Activated CD4-positive, CD25-positive, alpha-beta regulatory T cell treated with anti-CD3 and anti-CD28 coated beads, Interleukin-2, amount 50 U/mL, for 24 hours (primary cell): ENCODE measurements at places on chromosomes 7 and 10.

DNA sequence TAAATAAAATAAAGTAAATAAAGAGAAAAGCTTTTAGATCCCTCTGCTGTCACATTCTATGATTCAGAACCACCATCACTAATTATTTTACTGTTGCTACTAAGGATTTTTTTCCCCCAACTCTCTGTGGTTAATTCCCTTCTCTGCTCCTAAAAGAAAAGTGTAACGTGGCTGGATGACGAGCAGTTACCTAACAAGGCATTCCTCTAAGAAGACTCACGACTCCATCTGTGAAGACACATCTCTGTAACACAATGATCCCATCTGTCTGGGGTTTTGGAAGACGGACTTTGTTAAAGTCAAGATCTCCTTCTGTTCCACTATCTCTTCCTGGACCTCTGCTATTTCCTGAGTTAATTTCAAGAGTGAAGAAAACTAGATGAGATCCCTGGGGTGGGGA is 179.9 kb downstream of the SFMBT2 start:
- no peak for ATAC-seq

DNA sequence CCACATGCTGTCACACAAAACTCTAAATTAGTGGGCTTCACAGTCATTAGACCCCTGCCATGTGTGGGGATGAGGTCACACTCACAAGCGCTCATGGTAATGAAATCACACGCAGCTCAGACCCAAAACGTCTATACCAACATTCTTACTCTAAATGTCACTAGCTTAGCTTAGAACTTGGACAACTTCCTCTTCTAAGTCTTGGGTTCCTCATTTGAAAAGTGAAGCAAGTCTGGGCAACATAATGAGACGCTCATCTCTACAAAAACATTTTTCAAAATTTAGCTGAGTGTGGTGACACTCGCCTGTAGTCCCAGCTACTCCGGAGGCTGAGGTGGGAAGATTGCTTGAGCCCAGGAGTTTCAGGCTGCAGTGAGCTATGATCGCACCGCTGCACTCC is 92.7 kb upstream of the MACROH2A2 start:
- ATAC-seq: peak; percentile 22

DNA sequence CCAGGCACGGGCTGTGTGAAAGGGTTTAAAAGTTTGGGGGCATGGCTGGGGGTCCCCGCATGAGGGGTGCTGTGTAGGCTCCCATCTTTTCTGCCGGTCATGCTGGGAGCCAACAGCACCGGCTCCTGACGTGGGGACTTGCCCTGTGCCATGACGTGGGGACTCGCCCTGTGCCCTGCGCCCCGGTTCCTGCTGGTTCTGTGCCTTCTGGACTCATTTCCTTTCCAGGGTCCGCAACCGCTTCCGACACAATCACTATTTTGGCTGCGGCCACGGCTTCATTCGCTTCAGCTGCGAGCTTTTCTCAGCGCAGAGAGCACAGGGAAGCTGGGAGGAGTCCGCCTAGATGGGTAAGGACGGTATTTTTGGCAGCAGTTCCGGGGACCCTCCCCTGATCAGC is 7.6 kb upstream of the GIMAP8 start:
- no peak for ATAC-seq

DNA sequence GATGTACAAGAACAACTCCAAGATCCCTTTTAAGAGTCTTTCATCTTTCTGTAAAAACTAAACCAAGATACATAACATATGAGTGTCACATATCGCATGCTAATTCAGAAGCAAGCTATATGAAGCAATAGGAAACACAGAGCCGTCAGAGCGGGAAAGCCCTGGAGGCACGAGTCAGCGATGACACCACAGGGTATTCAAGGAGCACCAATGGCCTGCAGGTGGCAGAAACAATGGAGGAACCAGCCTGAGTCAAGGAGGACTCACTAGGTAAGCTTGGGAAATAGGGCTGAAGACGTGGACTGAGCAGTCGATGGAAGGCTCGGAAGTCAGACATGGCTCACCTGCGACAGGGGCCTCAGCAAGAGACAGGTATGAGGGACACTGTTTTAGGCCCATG is 214.4 kb downstream of the FAM107B start:
- peak; percentile 70 for ATAC-seq

DNA sequence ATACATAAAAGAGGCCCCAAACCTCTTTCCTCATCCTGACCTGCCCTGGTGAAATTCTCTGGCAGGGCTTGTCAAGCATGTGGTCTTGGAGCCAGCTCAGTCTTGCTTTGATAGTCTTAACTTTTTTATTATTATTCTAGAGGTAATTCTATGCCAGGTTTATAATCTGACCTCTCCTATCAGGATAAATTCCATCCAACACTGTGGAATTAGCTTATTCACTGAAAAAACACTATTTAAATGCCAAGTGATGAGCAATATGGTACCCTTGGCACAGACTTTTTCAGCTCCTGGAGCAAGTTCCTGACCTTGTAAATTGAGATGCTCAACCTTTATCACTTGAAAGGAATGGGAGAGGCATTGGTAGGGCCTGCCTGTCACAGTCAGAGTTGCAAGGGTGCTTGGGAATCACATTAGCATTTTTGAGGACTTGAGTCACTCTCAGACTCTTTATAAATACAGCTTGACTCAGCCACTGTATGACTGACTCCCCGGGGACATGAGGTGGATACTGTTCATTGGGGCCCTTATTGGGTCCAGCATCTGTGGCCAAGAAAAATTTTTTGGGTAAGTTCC is at the start of gene CPA4:
TSS of gene CPA4 (plus strand) at position 480 of the 576 bp plus-strand sequence. CDS start at position 500, 20 bp downstream.
- ATAC-seq: no peak

DNA sequence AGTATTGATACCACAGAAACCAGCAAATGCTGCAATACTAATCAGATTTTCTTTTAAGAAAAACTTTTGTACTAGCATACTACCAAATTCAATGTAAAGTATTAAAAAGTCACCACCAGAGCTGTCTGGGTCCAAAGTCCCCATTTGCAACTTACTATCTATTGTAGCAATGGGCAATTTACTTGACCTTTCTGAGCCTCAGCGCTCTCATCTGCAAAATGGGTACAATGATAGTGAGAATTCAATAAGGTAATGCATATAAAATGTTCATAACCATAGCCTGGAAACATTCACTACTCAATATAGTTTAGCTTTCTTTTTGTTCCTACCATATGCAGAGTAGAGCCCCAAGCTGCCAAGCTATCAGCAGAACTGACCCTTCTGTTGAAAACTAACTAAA is 337.2 kb downstream of the ELMO1 start:
- ATAC-seq: no peak

- ATAC-seq: no peak
These were observed 416.7 kb downstream of the TFEC start for GRCh38 chr7:115613836-115614235.

DNA sequence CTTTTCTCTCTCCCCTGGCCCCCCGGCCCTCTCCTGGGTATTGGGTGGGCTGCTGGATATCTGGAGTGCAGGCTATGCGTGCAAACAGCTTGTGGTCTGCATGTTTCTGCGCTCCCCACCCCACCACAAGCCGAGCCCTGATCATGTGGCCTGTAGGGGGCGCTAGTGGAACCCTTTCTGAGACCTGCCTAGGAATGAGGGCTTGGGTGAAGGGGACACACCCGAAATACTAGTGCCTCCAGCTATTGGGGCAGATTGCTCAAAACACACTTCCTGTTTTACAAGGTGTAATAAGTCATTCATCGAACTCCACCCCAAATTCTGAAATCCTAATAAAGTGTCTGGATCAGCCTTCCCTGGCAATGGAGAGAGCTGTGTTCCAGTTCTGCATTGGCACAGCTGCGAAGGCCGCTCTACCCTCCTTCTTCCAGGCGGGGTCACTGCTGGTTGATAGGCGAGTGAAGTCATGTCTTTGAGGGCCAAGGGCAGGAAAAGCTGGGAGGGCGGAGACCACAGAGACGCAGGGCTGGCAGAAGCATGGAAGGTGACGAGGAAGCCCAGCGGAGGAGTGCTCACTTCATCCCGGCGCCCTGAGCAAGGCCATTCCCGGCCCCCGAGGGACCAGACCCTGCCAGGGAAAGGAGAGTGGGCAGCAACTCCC is 19.8 kb upstream of the PRRT4 start:
- ATAC-seq: no peak

GRCh38 chr10:49539320-49539885 is 482 bp upstream of the ERCC6 start:
- peak; percentile 6 for ATAC-seq

GRCh38 chr7:80273327-80273726 is 138.7 kb downstream of the GNAI1 start:
- ATAC-seq: no peak

DNA sequence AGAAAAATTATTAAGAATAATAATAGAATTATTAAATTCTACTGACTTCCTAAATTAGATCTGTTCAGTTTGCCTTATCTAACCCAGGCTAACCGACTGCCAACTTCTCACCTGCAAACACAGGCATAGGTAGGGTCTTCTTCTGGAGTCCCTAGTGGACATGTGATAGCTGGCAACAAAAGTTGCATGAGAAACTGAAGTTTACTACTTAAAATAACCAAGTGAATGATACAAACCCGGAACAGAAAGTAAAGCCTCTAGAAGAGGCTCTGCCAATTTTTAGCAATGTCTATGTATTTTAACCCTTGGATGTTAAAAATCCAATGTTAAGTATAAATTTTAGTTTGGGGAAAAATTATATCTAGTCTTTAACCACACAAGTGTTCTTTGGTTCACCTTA is 37.6 kb downstream of the NDUFB2 start:
- no peak for ATAC-seq

DNA sequence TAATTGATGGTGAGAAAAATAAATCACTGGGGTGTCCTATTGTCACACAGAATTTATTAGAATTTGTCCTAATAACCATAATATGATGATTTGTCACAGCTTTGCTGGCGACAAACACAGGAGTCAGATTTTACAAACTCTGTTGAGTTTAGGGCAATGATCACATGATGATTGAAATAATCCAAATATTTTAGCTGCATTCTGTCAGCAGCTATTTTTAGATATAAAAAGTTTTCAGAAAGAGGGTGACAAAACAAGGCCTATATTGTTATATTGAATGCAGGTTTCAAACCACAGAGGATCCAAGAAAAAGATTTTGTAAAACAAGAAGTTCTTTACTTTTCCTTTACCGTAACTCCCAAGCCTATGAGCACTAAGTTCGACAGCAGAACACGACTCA is 178.8 kb downstream of the ADAM12 start:
- no peak for ATAC-seq

- ATAC-seq: peak; percentile 69
These were observed 94.0 kb upstream of the ZMIZ1 start for GRCh38 chr10:78974617-78975317.

- no peak for ATAC-seq
These were observed 224.8 kb downstream of the ZNF248 start for GRCh38 chr10:37632641-37633040.

- no peak for ATAC-seq
These were observed 876 bp downstream of the GNAI1 start for GRCh38 chr7:80135309-80136104.

- no peak for ATAC-seq
These were observed 281.1 kb upstream of the PFKP start for GRCh38 chr10:2786251-2786650.

GRCh38 chr7:84144480-84144879 is 50.1 kb downstream of the SEMA3A start:
- ATAC-seq: no peak

DNA sequence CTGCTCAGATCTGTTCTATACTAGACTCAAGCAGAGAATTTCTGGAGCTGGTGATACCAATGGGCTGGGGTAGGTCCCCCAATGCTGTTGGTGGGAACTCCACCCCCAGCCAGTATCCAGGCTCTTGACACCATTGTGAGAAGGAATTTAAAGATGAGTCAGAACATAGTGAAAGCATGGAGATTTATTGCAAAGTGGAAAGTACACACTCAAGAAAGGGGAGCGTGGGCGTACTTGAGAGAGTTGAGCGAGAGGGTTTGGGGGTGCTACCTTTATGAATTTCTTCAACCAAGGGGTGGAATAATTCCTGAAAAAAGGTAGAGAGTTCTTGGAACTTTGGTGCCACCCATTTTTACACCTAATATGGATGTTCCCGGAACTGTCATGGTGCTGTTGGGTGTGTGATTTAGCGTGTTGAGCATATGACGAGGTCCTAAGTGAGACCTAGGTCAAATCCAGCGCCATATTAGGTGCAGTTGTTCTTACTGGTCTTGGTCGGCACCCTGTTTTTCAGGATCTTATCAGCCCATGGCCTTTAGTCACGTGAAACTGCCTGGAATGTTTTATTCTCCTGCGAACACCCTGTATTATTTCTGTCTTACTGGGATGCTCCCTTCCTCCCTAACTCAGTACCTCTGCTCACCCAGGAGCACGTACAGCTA is 122.0 kb upstream of the AHR start:
- ATAC-seq: no peak

GRCh38 chr7:21172800-21173199 is 255.1 kb upstream of the SP4 start:
- ATAC-seq: no peak

GRCh38 chr10:43234471-43235041 is 32.3 kb downstream of the RASGEF1A start:
- no peak for ATAC-seq

DNA sequence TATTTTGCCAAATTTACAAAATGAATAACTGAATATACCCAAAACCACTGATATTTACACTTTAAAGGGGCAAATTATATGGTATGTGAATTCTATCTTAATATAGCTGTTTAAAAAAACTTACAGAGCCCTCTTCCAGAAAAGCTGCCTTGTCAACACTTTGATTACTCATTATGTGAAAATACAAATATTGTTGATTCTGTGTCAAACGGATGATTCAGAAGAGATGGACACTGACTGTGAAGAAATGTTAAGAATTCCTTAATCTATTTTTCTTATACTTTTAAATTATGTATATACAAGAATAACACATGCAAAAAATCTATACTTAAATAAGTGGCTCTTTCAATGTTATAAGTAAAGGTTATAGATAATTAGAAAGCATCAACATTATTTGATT is 41.5 kb downstream of the SMURF1 start:
- ATAC-seq: no peak

- no peak for ATAC-seq
These were observed 52.4 kb downstream of the CALD1 start for GRCh38 chr7:134831862-134832261.

GRCh38 chr10:3850999-3851937 is 66.3 kb upstream of the KLF6 start:
- no peak for ATAC-seq

GRCh38 chr10:45580371-45581215 is 92.0 kb downstream of the ZFAND4 start:
- peak; percentile 59 for ATAC-seq

DNA sequence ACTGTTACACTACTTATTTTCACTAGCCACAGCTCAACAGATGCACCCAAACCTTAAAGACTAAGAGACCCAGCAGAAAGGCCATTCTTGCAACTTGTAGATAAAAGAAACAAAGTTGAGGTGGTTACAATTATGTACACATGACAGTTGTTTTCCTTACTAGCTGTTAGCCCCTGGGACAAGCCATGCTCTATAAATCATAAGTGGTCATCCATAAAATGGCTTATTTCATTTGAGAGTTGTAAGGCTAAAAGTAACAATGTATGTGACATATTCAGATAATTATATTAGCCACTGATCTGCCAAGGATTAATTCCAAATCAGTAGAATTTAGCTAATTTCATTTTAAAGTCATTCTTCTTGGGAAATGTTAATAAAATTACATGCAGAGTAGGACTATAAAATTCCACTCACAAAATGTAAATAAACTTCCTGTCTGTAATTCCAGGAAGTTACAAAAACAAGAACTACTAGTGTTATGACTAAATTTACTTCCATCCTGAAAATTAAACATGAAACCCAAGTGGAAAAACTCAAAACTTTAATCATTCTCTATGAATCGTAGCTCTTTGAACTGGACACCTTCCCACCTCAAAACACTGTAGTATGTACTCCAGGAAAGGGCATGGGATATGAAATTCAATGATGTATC is 13.3 kb downstream of the SLC37A3 start:
- ATAC-seq: no peak
